Muscle of leg (tissue), 16 donors: ENCODE measurements at places on chromosomes 11 and 22.
A peak's percentile ranks its signal among the peaks of the same experiment; 100 is the strongest.

- peak; percentile 48 for DNase-seq
Measured at GRCh38 chr11:87038235-87038977, 672 bp downstream of the TMEM135 start.

DNA sequence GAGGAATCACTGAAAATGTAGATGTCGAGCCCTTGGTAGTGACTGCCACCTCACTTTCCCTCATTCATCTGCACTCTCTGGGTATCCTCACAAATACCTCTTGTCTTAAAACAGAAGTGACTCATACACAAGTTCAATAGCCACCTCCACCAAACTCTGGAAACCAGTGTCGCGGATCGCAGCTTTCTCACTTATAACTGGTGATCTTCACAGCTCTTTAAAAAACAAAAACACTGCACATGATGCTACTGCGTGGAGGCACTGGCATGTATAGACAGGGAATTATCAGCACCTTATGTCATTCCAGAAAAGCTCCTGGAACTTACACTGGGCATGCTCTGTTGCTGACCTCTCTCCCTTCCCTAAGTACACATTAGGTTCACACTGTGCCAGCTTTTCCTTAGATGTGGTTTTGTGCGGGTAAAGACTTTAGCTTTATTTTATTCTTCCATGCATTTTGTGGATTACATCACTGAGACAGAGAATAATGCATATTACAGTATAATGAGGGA lies 425.5 kb upstream of the CADM1 start:
- no peak for DNase-seq

DNA sequence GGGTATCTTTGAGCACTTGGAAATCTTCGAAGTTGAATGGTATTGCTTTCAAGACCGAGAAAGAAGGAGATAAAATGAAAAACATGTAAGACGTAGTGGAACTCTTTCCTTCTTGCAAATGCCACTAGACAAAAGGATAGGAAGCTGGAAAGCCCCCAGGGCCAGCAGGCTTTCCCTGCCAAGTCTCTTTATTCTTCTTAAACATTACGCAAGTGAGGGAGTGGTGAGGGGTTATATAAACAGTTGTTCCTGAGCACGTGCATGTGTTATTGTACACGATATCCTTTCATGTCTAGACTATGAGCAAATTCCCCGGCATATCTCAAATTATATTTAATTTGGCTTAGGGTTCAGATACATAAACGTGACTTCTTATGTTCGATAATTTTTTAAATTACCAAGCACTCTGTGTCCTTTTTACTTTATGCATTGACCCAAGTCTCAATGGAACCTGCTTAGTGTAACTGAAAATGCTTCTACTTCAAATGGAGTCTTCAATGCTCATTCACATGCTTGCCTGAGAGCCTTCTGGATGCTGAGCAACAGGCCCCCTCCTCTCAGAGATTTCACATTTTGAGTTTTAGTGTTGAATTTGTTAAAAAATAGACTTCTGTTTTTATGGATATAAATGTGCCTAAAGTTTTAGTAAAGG lies 59.0 kb downstream of the PPP2R1B start:
- DNase-seq, result peak; percentile 76

DNA sequence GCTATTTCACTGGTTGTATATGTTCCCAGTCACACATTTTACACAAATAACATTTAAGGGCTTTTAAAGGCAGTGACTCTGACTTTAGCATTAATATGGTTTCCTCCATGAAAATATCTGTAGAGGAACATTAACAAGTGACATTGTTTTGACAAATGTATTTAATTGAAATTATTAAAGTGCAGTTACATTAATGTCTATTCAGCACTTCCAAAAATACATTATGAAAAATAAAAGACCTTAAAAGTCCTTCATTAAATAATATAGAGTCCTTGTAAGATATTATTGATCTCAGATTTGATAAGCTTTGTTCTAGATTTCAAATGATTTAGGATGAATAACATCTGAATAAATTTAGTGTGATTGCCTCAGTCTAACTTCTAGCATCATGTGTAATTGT lies 951.9 kb upstream of the CHORDC1 start:
- DNase-seq, result no peak

DNA sequence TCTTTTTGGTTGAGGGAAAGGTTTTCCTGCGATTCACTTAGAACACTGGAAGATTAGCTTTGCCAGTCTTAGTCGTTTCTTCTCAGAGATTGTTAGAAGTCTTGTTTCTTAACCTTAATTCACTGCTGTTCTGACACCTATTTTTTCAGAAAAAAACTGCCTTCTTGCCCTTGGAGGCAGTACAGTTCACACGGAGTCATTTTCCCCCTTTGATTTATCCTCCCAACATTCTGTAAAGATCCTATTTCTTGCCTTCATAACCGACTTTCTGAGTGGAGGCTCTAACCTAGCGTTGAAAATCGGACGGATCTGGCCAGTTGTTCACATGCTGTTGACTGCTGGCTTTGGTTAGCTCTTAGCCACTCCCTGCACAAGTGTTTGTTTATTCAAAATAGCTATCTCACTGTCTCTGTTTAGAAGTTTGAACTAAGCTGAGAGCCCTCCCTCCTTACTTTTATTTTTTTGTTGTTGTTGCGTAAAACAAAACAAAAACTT lies 737 bp downstream of the BCL2L13 start:
- peak; percentile 87 for DNase-seq

GRCh38 chr22:22803285-22803853 lies 84.2 kb upstream of the IGLL5 start:
- DNase-seq, result no peak

DNA sequence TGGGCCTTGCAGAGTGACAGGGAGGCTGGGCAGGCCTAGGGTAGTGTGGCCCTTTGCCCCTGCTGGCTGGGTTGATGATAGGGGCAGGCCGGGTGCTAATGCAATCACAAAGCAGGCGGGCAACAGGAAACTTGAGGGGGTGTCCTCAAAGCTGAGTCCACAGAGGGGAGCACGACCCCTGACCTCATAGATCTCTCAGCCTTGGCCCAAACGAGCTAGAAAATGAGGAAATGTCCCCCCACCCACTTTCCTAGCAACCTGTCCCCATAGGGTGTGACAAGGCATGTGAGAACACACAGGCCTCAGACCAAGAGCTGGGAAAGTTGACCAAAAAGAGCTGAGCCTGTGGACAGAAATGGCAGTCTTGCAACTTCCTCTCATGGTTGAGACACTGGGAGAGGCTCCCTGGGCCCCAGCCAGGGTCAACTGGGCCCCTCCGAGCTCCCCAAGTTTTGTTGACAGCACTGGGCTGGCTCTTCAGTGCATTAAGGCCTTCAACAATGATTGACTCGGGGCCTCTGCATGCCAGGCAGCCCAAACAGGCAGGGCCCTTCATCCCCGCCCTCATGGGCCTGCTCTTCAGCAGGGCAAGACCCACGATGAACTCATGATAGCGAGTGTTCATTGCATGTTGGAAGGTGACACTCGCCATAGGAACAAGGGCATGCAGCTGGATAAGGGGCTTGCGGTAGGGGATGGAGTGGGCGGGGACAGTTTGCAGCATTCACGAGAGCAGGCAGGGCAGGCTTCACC lies 9.8 kb upstream of the SPI1 start:
- no peak for DNase-seq

- no peak for DNase-seq
Measured at GRCh38 chr11:12110714-12111548, 541 bp downstream of the MICAL2 start.

GRCh38 chr11:113248702-113249490 lies 65.5 kb upstream of the TTC12 start:
- DNase-seq, result no peak

DNA sequence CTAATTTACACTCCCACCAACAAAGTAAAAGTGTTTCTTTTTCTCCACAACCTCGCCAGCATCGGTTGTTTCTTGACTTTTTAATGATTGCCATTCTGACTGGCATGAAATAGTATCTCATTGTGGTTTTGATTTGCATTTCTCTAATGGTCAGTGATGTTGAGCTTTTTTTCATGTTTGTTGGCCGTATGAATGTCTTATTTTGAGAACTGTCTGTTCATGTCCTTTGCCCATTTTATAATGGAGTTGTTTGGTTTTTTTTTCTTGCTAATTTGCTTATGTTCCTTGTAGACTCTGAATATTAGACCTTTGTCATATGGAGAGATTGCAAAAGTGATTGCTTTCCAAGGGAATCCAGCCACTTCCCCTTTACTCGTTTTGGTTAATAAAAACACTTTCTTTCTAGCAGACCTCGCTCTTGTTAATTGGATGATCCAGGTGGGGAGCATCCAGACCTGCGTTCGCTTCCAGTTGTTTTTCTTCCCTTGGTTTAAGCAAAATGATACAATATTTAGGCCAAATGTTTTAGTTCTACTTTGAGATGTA lies 17.1 kb upstream of the APOL4 start:
- DNase-seq, result no peak

DNA sequence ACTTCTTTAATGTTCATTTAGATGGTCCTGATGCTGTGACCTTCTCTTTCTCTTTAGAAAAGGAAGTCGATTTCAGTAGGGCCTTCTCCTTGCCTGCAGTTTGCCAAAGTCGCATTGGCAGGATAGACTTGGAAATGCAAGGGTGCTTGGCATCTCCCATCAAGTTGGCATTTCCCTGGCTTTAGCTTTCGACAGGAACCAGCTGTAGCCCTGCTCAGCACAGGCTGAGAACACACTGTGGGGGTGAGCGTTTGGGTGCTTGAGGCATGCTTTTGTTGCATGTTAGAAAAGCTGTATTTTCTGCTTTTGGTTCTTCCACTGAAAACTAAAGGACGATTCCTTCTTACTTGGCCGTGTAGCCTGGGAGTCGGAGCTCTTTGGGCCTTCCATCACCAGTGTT lies 37.7 kb downstream of the LDLRAD3 start:
- DNase-seq, result peak; percentile 52

- DNase-seq, result no peak
Measured at GRCh38 chr11:73001615-73002014, 140.5 kb downstream of the FCHSD2 start.

- DNase-seq, result no peak
Measured at GRCh38 chr11:127616158-127616557, 615.6 kb upstream of the KIRREL3 start.

DNA sequence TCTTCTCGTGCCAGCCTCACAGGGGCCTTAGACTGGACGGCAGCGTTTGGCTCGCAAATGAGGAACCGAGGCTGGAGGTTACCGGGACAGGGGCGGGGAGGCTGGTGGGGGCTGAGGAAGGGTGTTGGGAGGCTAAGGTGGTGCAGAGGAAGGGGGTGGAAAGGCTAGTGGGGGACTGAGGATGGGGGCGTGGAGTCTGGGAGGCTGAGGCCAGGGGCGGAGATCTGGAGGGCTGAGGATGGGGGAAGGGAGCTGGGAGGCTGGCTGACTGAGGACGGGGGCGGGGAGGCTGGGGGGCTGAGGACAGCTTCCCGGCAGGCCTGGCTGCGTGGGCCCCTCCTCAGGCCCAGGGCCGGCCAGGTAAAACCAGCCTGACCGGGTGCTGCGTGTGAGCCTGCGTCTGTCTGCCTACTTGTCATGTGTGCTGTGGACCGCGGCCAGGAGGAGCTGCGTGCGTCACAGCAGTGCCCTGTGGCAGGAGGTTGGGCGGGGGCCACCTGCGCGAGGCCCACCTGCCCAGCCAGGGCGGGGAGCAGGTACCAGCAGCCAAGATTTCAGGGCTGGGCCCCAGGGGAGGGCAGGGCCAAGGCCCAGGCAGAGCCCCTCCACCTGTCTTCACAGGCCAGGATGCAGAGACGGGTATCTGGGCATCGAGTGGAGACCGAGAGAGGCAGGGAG lies 9.4 kb upstream of the PIM3 start:
- no peak for DNase-seq

DNA sequence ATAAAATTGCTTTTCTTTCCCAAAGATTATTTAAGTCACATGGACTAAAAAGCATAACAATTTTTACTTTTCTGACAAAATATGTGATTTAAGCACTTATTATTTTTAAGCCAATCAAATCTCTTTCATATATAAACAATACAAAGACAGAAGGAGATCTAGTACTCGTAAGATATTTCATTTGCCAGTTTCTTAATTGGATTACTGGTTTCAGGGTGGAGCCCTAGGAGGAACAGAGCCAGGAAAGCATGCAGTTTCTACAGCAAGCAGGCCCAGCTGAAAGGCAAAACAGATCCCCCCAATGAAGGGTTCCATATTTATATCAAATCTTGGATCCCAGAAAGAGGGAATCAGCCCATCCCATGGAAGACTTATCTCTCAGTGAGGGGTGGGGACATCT lies 177.0 kb downstream of the KIF18A start:
- no peak for DNase-seq

GRCh38 chr22:48098243-48098920 lies 1335.9 kb downstream of the TBC1D22A start:
- no peak for DNase-seq

- no peak for DNase-seq
Measured at GRCh38 chr22:44207981-44208317, 27.2 kb downstream of the PARVG start.

GRCh38 chr11:116707746-116708145 lies 65.0 kb downstream of the BUD13 start:
- no peak for DNase-seq

DNA sequence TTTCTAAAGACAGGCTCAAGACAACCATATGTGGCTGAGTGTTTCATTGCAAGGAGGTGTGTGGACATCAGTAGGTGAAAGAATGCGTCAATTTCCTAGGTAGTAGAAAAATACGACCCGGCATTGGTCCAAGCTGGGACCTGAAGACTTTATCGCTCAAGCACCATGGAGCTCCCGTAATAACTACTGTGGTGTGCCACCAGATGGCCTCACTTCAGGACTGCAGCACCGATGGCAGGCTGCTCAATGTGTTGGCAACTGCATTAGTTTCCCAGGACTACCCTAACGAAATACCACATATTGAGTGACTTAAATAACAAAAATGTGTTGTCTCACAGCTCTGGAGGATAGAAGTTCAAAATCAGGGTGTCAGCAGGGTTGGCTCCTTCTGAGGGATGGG lies 72.4 kb upstream of the FAT3 start:
- DNase-seq, result no peak

DNA sequence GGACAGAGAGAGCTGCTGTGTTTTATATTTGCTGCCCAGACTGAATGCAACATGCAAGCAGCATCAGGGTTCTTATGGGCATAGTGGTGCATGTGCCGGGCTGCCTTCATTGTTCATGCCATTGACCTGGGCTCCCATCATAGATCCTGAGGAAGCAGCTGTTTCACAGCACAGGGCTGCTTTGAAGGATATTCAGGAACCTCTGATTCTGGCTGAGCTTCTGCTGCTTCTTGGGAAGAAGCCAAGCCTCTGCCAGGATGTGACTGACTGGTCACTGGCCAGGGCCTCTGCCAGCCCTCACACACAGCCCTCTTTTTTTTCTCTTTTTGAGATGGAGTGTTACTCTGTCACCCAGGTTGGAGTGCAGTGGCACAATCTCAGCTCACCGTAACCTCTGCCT lies 43.3 kb downstream of the CYB5R2 start:
- DNase-seq, result no peak

GRCh38 chr11:58067685-58068084 lies 36.9 kb downstream of the OR6Q1 start:
- DNase-seq, result no peak

DNA sequence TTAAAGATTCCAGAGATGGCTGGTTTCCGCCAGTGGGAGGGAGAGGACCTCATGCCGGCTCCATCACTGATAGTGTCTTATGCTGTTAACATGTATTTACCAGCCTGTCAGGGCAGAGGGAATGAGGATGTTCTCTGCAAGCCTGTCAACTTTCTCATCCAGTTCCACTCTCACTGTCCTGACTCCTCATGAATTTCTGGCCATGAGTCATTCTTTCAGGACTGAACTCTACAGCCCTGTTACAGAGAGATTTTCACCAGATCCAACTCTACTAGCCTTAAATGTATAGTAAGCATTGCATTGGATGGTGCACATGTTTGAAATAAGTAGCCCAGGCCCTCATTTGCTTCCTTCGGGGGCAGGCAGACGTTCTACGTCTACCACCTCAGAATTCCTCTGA lies 387.7 kb downstream of the TMEM135 start:
- no peak for DNase-seq
